ENCODE measurements at places on chromosomes 7 and 10.

DNA sequence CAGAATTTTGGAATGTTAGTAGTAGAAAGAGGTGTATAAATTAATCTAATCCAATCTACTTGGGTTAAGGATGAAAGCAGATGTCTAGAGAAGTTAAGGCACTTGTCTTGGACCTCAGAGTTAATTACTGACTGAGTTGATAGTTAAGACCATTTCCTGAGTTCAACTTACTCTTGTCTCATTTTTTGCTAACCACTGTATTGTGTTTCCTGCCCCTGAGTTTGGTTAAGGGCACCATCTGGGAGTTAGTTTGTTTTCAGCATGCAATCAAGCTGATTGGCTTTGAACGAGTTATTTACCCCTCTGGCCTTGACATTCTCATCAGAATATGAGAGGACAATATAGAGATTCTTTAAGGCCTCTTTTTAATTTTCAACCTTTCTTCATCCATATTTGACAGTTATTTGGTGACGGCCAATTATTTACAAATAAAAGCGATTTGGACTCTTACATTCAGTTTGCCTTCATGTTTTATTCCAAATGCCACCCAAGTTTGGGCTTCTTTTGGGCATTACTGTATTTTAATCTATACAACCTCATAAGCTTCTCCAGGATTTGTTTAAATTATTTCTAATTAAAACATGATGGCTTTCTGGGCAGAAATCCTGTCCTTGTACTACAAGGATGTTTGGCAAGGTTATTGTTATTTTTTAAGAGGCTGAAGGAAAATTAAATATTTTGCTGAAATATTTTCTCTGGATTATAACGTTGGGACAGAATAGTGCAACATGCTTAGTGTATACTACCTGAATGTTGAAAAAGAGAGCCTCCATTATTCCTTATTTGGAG, 225.0 kb downstream of the CACNB2 start:
- no peak for DNase-seq

DNA sequence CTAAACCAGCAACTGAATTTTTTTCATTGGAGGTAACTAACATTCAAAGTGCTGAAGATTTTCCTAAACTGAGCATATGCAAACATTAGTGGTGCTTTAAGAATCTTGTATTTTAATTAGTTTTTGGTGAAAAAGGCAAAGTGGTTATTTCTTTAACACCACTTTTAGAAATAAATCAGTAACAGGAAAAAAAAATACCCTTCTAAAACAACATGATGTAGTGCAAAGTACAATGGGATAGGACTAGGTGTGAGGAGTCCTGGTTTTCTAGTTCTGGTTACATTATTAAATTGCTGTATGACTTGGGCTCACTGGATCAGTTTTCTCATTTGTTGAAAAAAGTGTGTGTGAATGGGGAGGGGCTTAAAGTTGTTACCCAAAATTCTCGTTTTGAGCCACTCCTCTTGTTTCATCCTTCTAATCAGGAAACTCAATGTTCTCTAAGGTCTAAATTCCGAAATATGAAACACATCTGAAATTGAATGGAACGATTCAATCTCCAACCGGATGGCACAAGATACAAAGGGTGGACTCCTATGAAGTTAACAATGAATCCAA, 1.8 kb downstream of the WASL start:
- no peak for DNase-seq

DNA sequence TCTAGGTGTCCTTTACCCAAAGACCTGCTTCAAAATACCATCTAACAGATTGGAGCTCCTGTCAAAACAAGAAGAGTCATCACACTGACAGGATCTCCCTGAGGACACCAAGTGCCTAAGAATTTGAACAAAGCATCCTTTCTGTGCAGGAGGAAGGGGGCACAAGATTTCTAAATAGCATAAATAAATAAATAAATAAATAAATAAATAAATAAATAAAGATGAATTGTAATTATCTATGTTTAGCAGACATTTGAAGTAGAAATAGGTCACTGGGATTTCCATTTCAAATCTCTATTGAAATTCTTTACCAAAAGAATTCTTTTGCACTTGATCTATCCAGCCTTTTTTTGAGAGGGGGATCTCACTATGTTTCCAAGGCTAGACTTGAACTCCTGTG, 65.3 kb downstream of the NPSR1 start:
- DNase-seq = no peak

DNA sequence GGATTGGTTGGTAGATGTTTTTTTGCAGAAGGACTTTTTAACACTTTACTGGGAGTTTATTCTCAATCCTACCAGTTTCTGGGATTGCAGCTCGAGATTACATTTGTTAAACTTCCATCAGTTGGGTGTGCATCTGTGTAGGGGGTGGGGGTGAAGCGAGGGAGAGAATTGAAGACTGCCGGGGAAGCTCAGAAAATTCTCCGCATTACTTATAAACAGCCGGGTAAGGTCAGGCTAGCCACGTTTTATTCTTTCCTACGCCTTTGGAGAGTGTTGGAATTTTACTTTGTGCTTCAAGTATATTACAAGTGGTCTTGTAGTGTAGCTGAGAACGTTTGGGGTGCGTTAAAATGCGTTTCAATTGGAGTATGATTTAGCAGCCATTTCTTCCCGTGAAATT, 1.1 kb downstream of the PALS2 start:
- no peak for DNase-seq

- DNase-seq = no peak
Measured at GRCh38 chr7:141128506-141128905, 54.6 kb downstream of the TMEM178B start.

- no peak for DNase-seq
Measured at GRCh38 chr10:118383699-118384098, 41.6 kb upstream of the FAM204A start.

DNA sequence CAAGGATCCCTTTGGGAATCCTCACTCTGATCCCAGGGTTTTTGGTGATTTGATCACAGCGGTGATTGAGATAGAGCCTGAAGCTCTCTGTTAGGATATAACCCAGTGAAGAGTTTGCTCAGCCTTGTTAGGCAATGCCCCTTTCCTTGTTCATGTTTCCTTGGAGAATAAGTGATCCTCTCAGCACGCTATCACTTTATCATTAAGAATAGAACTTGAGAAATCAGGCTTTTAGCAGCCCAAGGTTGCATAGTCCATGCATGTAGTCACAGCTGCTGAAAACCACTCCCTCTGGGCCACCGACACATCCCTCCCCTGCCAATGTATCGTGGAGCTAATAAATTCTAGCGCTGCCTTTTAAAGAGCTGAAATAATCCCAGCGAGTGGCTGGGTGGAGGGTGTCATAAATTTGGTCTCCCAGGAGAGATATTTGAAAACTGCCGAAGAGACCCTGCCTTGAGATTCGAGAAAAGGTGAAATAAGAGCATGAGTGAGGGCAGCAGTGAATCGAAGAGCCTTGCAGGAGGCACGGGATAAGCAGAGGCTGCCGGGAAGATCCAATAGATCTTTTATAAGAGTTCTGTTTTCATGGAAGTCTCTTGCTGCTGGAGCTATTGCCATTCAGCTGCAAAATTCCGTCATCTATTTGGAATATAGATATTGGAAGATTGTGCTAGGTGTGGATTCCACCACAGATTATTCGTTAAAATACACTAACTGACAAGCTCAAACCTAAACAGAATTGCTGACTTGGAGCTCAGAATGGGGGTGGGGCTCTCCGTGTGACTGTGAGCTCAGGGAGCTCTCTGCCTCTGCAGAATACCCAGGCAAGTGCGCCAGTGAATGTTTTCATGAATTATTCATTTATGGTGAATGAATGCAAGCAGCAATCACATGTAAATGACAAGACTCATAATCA, 249.8 kb downstream of the TRIL start:
- no peak for DNase-seq

GRCh38 chr10:113549856-113550255, 3.0 kb upstream of the HABP2 start:
- no peak for DNase-seq

- peak; percentile 87 for DNase-seq
Measured at GRCh38 chr7:1579481-1580421, 9.9 kb upstream of the PSMG3 start.

DNA sequence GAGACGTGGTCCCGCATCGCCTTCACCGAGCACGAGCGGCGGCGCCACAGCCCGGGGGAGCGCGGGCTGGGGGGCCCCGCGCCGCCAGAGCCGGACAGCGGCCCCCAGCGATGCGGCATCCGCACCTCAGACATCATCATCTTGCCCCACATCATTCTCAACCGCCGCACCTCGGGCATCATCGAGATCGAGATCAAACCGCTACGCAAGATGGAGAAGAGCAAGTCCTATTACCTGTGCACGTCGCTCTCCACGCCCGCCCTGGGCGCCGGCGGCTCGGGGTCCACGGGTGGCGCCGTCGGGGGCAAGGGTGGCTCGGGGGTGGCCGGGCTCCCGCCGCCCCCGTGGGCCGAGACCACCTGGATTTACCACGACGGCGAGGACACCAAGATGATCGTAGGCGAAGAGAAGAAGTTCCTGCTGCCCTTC, 737 bp downstream of the CNNM2 start:
- peak; percentile 73 for DNase-seq

DNA sequence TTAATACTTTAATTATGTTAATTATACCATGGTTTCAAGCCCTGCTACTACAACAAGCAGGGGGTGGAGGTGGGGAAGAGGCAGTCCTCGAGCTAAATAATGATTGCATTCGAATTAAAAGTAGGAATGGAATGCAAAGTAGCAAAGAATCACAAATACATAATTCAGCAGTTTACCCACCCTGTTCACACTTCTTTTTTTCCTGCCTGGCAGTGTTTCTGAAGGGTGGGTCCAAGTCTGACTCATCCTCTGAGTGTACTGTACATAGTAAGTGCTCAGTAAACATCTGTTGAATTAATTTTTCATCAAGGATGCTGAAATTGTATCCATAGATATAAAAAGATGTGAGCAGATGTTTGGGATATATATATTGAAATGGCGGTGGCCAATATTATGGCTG, 778.8 kb downstream of the LRMDA start:
- DNase-seq = no peak

GRCh38 chr7:100367251-100367620, 6.1 kb upstream of the PILRA start:
- DNase-seq = no peak

DNA sequence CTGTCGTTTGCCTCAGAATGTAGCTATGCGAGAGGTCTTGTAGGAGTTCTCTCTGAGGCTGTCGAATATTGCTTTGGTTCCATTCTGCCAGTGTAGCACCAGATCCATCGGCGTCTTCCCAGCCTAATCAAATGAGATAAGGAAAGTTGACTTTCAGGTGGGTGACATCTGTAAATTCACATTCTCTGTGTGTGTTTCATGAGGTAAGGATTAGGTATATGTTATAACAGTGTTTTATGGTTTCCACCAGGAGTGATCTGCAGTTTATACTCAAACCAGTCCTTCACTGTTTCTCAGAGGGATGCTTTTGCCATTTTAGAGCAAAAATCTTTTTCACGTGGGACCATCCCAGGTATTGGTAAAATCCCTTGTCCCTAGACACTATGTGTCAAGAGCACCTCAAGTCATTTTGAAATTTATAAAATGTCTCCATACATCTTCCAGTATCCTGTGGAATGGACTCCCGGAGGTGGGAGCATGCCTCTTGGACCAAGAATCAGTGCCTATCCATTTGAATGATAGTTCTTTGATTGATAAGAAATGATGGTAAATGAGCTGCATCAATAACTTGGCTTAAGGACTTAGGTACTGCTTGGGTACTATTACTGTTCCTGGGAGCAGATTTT, 7.9 kb downstream of the ANKRD1 start:
- DNase-seq = no peak

DNA sequence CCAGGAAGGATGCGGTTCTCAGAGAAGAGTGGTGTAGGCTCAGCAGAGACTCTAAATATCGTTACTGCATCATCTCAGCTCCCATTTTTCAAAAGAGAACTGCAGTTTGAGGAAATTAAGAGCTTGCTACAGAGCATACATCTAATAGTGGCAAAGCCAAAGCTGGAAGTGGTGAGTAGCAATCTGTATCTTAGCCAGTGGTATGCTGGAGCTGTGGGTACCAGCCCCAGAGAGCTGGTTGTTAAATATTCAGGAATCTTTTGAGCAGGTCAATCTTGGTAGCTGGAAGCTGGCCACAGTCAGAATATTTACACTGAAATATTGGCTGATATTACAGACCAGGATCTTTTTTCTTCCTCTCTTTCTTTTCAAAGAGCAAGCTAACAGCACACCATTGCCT, 88.4 kb upstream of the STEAP1B start:
- DNase-seq = no peak

DNA sequence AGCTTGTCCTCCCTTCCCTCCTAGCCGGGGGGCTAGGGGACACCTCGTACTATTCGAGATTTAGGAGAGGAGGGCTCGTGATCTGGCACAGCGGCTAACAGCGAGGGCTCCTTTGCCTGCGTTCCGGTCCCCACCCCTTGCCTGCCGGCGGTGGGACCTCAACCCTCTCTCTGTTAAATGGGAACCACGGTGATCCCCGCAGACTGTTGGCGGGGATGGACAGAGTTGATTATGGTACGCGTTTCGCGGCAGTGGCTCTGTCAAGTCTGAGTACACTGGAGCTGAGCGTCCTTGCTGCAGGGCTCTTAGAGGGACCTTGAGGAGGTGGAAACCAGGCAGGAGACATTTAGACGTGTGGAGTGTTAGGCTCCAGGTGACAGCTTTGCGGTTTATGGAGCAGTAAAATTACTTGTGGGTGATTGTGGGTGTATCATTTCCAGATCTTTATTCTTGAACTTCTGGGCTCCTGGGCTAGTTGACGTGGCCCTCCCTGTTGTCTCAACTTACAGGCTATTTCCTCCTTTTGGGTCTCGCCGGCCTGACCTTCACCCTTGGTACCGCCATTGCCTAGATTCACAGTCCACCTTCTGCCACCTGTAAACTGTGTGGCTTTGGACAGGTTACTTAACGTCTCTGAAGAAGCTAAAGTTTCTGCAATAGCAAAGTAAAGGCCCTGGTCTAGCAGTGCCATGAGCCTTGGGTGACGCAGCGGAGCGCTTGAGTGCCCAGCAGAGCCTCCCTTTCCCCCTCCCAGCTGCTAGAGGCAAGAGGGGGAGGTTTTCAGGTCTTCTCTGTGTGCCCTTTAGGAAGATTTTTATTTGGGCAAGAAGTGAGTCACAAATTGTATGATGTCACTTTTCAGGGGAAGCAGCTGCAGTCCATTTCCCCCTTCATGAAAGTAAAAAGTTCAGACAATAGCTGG, 739 bp downstream of the CASP7 start:
- DNase-seq = peak; percentile 71

- no peak for DNase-seq
Measured at GRCh38 chr7:115359955-115360354, 438.1 kb downstream of the MDFIC start.

DNA sequence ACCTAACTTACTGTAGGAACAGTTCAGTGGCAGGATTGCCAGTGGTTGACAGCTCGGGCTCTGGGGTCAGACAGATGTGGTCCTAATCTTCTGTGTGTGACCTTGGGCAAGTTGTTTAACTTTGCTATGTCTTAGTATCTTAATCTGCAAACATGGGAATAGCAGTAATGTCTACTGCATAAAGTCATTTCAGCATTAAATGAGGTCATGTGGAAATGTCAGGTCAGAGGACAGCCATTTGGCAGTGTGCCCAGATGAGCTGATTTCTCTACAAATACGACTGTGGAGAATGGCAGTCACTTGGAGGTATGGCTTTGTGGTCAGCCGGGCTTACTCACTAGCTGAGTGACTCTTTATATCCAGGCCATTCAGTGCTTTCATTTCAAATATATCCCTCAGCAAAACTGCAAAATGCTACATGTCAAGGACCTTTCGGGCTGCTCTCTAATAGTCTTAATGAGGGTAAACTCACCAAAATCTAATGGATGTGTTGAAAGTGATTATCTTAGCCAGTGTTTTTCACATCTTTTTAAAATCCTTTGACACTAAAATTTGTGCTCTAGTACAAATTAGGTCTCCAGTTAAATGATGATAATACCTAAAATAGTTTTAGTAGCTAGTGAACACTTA, 171.4 kb downstream of the ST7 start:
- DNase-seq = peak; percentile 85

- no peak for DNase-seq
Measured at GRCh38 chr10:31912898-31913850, 15.5 kb downstream of the ARHGAP12 start.

GRCh38 chr10:88165849-88166271, 302.4 kb downstream of the PTEN start:
- no peak for DNase-seq

All from activated CD8-positive, alpha-beta memory T cell treated with anti-CD3 and anti-CD28 coated beads, Interleukin-2, amount 50 U/mL, for 48 hours (primary cell).